ENCODE measurements at places on chromosomes 12 and 14.

DNA sequence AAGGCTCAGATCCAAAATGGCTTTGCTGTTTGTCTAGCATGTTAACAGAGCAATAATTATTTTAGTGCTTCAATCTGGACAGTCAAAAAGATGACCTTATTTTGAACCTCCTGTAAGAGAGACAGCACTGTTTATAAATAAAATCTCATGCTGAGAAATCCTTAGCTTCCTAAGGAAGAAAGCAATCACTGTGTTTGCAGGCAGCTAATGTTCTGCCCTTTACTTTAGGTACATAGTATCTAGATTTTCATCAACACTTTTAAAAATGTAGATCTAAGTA is 105.3 kb downstream of the PRKD1 start:
- DNase-seq, result no peak

GRCh38 chr14:65237941-65238340 is 135.6 kb upstream of the MAX start:
- peak; percentile 59 for DNase-seq

DNA sequence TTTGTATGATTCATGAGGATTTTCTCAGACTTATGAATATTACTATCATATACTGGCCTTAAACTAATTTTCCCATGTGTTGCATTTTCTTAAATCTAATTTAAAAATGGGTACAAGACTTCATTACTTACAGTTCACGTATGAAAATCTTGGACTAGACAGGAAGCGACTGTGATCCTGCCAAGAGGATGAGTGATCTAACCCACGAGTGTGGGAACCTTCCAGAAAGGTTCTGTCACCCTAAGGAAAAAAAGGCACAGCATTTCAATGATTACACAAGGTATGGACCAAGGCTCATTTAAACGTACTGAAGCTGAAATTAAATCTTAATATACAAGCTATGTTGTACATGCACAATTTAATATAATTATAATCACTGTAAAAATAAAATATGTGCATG is 293.5 kb upstream of the DIO2 start:
- DNase-seq, result no peak

DNA sequence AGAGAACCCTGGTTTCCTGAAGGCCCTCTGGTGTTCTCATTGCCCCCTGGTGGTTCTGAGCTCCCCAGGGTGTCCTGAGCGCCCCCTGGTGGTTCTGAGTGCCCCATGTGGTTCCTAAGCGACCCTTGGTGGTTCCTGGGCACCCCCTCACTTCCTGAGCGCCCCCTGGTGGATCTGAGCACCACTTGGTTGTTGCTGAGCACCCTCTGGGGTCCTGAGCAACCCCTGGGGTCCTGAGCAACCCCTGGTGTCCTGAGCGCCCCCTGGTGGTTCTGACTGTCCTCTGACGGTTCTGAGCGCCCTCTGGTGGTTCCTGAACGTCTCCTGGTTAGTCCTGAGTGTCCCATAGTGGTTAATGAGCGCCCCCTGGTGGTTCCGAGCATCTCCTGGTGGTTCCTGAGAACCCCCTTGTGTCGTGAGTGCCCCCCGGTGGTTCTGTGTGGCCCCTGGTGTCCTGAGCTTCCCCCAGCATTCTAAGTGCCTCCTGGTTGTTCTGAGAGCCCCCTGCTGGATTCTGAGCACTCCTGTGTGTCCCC is 568.3 kb downstream of the TMEM121 start:
- no peak for DNase-seq

DNA sequence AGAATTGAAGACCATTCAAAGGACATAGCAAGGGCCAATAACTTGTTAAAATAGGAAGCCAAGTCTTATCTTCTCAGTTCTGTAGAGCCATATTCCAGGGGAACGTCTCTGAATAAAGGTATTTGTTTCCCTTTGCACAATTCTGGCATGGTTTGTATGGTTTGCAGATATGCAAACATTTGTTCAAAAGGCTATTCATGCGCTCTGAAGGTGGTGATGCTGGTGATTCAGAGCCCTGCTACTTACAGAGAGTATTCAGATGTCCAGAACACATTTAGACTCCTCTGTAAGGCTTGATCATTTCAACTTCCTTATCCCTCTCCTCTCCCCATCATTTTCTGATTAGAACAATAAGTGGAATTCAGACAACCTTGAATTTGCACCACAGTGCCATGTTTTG is 35.9 kb downstream of the SLC4A8 start:
- no peak for DNase-seq

- DNase-seq, result no peak
Observed at GRCh38 chr12:3380200-3381043, 110.6 kb upstream of the PRMT8 start.

- no peak for DNase-seq
Observed at GRCh38 chr12:131378176-131378842, 332.6 kb upstream of the SFSWAP start.

DNA sequence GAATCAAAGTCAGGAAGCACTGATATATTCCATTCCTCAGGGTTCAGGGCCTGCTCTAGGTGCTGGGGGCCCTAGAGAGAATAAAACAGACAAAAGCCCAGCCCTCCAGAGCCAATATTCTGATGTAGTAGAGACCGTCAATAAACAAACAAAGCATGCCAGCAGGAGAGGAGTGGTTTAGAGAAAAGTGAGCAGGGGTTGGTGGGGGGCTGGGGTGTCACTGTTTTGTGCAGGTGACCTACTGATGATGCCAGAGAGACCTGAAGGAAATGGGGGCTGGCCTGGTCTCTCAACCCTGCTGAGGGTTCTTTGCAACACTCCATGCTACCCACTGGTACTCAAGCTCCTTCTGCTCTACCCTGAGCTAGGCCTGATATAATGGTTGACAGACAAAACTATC is 26.5 kb downstream of the IL26 start:
- no peak for DNase-seq

- no peak for DNase-seq
Observed at GRCh38 chr12:24153079-24153478, 203.6 kb upstream of the SOX5 start.

DNA sequence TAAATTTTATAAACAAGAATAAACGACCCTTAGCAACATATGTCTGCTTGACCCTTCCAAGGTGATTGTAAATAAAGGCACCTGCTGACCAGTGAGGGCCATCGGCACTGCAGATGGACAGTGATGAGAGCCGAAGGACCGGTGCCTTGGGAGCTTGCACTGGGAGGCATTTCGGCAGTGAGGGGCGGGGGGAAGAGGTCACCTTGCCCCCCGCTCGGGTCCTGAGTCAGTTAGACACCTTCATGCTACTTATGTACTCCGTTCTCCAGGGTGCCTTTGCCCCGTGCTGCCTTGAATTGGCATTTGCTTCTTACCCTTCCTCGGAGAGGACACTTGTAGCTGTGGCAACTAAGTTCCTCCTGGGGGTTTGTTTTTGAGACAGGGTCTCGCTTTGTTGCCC is 23.0 kb downstream of the MMAB start:
- DNase-seq, result no peak

DNA sequence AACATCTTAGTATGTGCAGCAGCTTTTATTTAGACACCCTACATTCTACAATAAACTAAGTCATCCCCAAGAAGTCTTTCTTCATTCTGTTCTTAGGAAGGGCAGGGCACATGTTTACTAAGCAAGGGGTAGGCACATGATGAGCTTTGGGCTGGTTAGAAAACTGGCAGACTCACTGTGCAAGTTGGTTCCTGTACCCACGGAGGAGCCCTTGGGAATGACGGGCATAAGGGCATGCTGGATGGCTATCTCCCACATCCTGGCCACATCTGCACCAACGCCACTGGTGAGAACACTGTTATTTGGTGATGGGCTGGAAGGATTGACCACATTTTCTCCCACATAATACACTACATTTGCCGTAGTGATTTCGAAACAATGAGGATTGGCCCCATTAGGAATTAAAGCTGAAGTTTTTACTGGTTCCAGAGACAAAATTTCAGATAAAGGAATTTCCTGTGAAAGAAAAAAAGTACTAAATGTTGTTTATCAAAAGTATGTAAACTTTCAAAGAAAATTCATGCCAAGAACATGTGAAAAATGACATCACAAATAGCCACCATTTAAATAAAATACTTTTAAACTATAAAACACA is 297.0 kb downstream of the PRKD1 start:
- DNase-seq, result no peak

- DNase-seq, result no peak
Observed at GRCh38 chr14:95503365-95504134, 12.9 kb downstream of the SYNE3 start.

DNA sequence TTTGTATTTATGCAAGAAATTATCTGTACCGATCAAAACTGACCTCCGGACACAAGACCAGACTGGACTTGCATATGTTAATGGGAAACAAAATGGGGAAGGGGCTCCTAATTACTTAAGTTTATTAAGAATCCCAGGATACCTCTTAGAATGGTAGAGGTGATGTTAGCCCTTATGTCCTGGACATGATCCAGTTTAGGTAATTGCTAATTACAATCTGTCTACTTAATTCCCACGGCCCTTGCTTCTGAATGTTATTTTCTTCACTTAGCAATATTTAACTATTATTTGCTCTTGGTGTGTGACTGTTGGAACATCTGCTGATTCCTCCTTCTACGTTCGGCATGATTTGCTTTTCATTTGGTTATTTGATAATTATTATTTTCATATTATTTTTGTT is 644.0 kb downstream of the DIO2 start:
- no peak for DNase-seq

- no peak for DNase-seq
Observed at GRCh38 chr14:68390741-68391140, 402.1 kb downstream of the ZFP36L1 start.

GRCh38 chr14:59751578-59751977 is 119.0 kb downstream of the RTN1 start:
- DNase-seq, result no peak

DNA sequence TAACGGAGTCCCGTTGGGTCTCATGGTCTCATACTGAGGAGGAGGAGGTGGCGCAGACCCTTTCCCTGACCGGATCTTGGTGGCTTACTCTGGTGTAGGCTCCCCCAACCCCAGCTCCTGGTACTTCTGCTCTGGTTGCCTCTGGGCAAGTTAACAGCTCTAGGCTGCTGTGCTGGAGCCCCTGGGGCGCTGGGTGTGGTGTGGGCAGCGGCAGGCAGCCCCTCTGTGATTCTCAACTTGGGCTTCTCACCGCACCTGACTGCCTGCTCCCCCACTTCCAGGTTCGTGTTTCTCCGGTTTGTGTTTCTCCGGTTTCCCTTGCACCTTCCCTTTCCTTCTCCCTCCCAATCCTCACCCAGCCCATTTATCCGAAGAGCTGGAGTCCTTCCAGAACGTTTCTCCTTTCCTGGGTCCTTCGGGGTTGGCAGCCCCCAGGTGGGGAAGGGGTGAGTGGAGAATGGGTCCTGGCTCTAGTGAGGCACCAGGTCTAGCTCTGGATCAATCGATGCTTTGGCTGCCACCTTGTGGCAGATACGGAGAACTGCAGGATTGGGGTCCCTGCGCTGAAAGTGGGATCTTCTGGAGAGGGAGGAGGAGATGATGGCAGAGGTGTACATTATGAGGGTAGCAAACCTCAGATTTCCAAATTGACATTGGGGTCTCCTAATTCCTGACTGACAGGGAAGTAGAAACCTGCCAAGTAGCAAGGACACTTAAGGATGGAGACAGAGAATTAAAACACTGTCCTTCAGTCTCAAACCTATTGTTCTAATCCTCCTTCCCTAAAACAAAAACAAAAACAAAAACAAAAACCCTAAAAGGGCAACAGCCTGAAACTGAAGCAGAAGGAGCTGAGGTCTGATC is 8.3 kb downstream of the CISTR start:
- DNase-seq, result peak; percentile 82

DNA sequence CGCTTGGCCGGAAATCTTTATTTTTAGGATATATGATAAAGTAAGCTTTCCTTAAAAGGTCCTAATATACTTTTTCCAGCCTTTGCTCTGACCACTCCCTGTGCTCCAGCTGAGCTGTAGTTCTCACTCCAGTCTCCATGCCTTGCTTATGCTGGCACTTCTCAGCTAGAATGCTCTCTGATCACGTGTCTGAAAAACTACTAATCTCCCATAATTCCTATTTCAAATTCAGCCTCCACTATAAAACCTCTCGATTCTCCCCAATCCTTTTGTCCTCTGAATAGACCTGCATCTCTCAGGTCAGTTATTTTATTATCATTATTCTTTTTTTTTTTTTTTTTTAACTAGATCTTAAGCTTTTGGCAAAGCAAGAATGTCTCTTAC is 3.7 kb downstream of the BIN2 start:
- no peak for DNase-seq

All from K562 (cell line).